Smooth muscle cell of trachea (primary cell): ENCODE measurements at places on chromosomes 12 and 14. TPM values are rescaled to one million over a fixed set of nuclear protein-coding genes. Genes with fewer than 3 reads are reported as not detected.

ERBB3 gene
- total RNA-seq = 0.33 and 2.3 TPM in 2 replicates

CLEC2A gene
- not detected in 2 replicates for total RNA-seq

B4GALNT3 gene
- under 0.01 TPM in 1 of 2 replicates, not detected in the other for total RNA-seq

OVCH1 gene
- 0.15 and 0.83 TPM in 2 replicates for total RNA-seq
